Caco-2 (cell line): ENCODE measurements at places on chromosomes 3 and 15. TPM values are rescaled to one million over a fixed set of nuclear protein-coding genes. Genes with fewer than 3 reads are reported as not detected.

DNA sequence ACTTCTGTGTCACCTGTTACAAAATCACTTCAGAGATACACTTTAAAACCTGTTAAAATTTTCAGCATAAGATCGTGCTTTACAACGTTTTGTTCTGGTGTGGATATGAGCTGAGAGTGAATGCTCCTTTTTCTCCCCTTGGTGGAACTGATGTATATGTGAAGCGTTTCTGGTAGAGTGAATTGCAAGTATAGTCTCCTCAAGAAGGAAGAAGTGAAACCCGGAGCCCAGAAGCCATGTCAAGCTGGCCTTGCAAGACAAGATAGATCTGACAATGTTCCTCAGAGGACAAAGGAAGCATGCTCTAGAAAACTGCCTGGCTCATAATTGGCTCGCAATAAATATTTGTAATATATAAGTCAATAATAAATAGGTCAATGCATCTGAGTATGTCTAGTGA lies 23.6 kb downstream of the SERPINI2 start:
- H3K27ac ChIP-seq, result no peak overlapping the region
- H3K36me3 ChIP-seq, result no peaks in the 10 kb centered on the region
- H3K4me3 ChIP-seq, result no peak overlapping the region
- H3K27me3 ChIP-seq, result no peaks in the 10 kb centered on the region

GRCh38 chr3:72669224-72669623 lies 179.0 kb downstream of the SHQ1 start:
- H3K4me3 ChIP-seq, result no peak overlapping the region
- H3K27ac ChIP-seq, result no peak overlapping the region
- H3K36me3 ChIP-seq, result no peaks in the 10 kb centered on the region
- DNase-seq, result no peak
- no peaks in the 10 kb centered on the region for H3K4me1 ChIP-seq

DNA sequence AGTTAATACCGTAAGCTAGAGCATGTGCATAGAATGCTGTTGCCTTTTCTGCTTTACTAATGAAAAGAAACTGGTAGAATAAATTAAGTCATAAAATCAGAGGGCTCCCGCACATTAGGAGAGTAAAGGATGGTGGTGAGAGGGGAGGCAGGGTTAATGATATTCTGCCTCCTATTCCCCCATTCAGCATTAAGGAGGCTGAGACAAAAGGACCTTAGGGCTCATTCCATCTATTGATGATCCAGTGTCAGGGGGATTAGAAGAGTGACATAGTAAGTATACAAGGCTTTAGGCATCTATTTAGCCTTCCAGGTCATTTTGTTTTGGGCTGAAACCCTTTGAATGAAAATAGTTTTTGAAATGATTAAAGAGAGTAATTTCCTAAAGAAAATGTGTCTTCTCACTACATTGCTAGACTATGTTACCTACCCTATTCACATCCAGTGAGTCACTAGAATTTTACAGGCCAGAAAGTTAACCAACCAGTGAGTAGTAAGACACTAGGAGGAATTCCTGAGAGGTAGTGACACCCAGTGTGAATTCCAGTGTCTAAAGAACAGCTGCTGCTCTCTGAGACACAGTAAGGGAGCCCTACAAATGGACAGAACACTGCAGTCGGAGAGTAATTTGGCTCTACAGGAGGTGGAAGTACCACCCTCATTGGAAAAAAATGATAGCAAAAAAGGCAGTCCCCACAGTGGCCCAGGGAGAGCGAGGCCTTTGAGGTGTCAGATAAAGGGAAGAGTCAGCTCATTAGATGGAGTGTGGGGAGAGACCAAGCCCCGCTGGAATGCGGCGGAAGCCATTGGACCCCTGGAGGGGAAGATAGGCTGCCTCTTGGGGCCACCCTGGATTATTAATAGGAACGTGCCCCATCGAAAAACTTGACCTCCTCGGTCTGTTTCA lies 67.6 kb downstream of the TUSC7 start:
- DNase-seq, result no peak
- no peak overlapping the region for H3K4me3 ChIP-seq
- H3K27me3 ChIP-seq, result no peaks in the 10 kb centered on the region
- H3K4me1 ChIP-seq, result no peaks in the 10 kb centered on the region
- H3K36me3 ChIP-seq, result no peaks in the 10 kb centered on the region

- no peak for DNase-seq
- no peaks in the 10 kb centered on the region for H3K36me3 ChIP-seq
- no peaks in the 10 kb centered on the region for H3K27me3 ChIP-seq
- no peak overlapping the region for H3K4me3 ChIP-seq
- no peaks in the 10 kb centered on the region for H3K4me1 ChIP-seq
- no peak overlapping the region for H3K27ac ChIP-seq
Observed at GRCh38 chr3:128369121-128369703, 97.5 kb downstream of the DNAJB8 start.

- H3K27me3 ChIP-seq, result no peaks in the 10 kb centered on the region
- H3K27ac ChIP-seq, result no peak overlapping the region
- peaks cover 3% of the 10 kb centered on the region; the same call in 1 of the 2 replicates for H3K4me1 ChIP-seq
- no peak overlapping the region for H3K4me3 ChIP-seq
- DNase-seq, result no peak
- H3K36me3 ChIP-seq, result no peaks in the 10 kb centered on the region
Observed at GRCh38 chr15:99568625-99569352, 3.0 kb downstream of the MEF2A start.

GRCh38 chr3:126487151-126487771 lies 11.6 kb upstream of the ZXDC start:
- no peaks in the 10 kb centered on the region for H3K27me3 ChIP-seq
- no peaks in the 10 kb centered on the region for H3K4me1 ChIP-seq
- peak; percentile 22 for DNase-seq
- H3K36me3 ChIP-seq, result no peaks in the 10 kb centered on the region

DNA sequence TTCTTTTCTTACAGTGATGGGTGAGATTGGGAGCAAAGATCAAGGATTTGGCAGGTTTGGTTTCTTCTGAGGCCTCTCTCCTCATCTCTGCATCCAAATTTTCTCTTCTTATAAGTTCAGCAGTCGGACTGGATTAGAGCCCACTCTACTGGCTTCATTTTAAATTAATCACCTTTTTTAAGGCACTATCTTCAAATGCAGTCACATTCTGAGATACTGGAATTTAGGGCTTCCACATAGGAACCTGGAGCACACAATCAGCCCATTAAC lies 56.5 kb upstream of the PLSCR4 start:
- no peak overlapping the region for H3K4me3 ChIP-seq
- peaks cover 9% of the 10 kb centered on the region; the same call in 1 of the 2 replicates for H3K4me1 ChIP-seq
- H3K27me3 ChIP-seq, result no peaks in the 10 kb centered on the region
- H3K36me3 ChIP-seq, result no peaks in the 10 kb centered on the region
- no peak overlapping the region for H3K27ac ChIP-seq

DNA sequence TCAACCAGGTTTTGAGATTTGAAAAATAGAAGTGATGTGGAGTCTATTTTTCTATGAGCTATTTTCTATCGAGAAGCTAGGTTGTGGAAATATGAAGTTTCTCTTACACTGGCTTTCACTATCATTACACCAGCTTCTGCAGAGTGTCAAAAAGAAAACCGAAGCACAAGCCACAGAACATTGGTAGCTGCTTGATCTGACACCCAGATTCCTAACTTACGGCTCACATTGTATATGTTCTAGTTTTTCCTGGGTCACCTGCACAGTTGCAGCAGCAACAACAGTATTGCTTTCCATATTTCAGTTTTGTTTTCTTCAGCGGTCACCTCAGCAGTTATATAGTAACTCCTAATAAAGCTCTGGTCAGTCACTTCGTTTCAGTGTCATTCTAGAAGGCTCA lies 790.1 kb downstream of the PLOD2 start:
- no peaks in the 10 kb centered on the region; the same call in 1 of the 2 replicates for H3K4me1 ChIP-seq
- no peaks in the 10 kb centered on the region for H3K27me3 ChIP-seq
- no peaks in the 10 kb centered on the region for H3K36me3 ChIP-seq
- no peak for DNase-seq
- H3K4me3 ChIP-seq, result no peak overlapping the region
- H3K27ac ChIP-seq, result no peak overlapping the region

GRCh38 chr15:61184431-61184830 lies 44.7 kb downstream of the RORA start:
- peak; percentile 17 for DNase-seq
- no peaks in the 10 kb centered on the region for H3K27me3 ChIP-seq
- no peaks in the 10 kb centered on the region for H3K4me1 ChIP-seq
- no peak overlapping the region for H3K4me3 ChIP-seq

DNA sequence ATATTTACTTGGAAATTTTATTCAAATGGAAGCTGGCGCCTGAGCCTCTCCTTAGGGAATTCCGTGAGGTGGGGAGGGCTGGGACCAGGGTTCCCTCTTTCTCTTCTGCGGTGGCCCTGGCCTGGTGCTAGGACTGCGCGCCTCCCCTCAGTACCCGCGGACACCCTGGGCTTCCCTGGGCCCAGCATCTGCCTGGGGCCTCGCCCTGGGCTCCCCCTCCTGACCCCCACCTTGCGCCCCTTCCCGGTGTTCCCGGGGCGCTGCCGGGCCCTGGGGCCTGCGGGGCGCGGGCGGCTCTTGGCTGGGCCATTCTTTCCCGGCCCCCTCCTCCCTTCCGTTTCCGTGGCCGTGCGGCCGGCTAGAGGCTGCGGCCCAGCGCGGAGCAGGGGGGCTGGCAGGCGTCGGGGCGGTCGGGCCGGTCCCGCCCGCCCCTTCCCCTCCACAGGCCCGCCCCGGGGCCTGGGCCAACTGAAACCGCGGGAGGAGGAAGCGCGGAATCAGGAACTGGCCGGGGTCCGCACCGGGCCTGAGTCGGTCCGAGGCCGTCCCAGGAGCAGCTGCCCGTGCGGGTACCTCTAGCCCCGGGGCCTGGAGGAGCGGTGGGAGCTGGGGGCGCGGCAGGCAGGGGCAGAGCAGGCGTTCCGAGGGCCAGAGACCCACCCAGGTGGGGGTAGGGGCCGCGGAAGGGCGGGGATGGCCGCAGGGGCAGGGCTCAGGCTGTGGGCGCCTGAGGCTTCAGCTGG lies at the start of gene FES:
Gene FES (plus strand): TSS at position 529 of the 743 bp plus-strand sequence. CDS start 542 bp downstream, outside the sequence.
- H3K27ac ChIP-seq, result no peak within 1 kb of the TSS
- no peak within 1 kb of the TSS for H3K4me3 ChIP-seq
- no peak for DNase-seq

DNA sequence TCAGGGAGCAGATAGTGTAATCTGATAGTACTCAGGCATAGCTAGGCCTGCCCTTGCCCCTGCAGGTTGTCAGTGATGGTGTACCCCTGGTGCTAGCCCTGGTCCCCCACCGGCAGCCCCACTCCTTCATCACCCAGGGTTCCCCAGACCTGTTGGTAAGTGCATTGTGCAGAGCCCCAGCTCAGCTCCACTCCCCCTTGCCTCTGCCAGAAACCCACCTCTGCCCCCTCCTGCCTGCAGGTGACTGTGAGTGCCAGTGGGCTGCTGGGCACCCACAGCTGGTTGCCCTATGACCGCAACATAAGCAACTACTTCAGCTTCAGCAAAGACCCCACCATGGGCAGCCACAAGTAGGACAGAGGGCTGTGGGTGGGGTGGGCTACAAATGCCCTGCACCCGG lies 27.5 kb downstream of the NBEAL2 start:
- H3K27ac ChIP-seq, result no peak overlapping the region
- H3K27me3 ChIP-seq, result no peaks in the 10 kb centered on the region
- H3K4me3 ChIP-seq, result no peak overlapping the region

Gene SPESP1
- not detected in 2 replicates for total RNA-seq

Gene PYDC2
- total RNA-seq, result not detected in 2 replicates

Gene DUOXA2
- 1.5 and 1.6 TPM in 2 replicates for total RNA-seq

Gene TGM5
- total RNA-seq, result not detected in 2 replicates

Gene ERC2
- total RNA-seq, result 0.54 and 0.84 TPM in 2 replicates

Gene SLC22A13
- total RNA-seq, result 0.36 and 0.63 TPM in 2 replicates
